Coronary artery (tissue), 2 donors: ENCODE measurements at places on chromosomes 1 and 21.

- DNase-seq, result no peak
Observed at GRCh38 chr1:246587606-246588005, 21.4 kb downstream of the CNST start.

DNA sequence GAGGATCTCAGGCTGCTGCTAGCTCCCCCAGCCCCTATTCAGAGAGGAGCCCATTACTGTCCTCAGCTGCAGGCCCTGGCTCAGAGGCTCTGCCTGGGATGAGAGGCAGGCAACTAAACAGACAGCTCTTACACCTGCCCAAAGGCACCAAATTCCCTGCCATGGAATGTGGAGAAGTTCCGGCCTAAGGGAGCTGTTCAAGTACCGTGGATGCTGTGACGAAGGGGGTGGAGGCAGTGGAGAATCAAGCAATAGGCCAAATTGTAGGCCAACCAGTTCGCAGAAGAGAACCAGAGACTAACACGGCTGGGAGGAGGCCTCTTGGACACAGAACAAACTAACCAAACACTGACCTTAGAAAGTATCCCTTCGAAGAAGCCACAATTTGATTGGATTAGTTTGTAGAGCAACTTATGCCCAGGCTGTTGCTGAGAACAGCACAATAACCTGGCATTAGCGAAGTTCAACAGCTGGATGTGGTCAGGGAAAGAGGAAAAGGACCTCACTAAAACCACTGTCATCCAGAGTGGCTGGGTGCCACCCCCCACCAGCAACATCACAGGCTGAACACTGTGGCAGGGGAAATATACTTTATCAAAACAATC, 3.6 kb downstream of the C1orf174 start:
- DNase-seq, result no peak

GRCh38 chr1:87880098-87880760, 551.5 kb downstream of the LMO4 start:
- no peak for DNase-seq

- no peak for DNase-seq
Observed at GRCh38 chr1:84849357-84849975, 43.5 kb downstream of the LPAR3 start.

- no peak for DNase-seq
Observed at GRCh38 chr1:39847940-39848339, 35.4 kb downstream of the TRIT1 start.

DNA sequence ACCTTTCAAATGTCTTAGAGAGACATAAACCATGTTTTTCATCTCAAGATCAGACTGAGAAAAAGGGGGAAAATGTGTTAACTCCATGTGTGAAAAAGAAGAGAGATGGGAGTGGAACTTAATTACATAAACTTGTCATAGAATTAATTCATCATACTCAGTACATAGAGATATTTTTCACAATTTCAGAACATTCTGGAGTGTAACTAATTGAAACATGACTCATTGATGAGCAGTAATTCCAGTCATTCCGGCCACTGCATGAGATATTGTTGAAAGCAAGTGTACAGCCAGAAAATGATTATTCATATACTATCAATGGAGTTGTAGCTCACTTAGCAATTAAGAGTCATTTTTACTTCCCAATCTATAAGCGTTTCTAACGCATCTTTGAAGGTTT, 739.3 kb downstream of the LTN1 start:
- no peak for DNase-seq

GRCh38 chr1:166053395-166053794, 113.4 kb downstream of the FAM78B start:
- DNase-seq, result no peak
